Left lung (tissue), 14 donors: ENCODE measurements at places on chromosomes 1 and 21. TPM values are rescaled to one million over a fixed set of nuclear protein-coding genes. Genes with fewer than 3 reads are reported as not detected.

RPE65 gene
- not detected for total RNA-seq

CAMTA1 gene
- total RNA-seq = 69.1 TPM

GRCh38 chr1:21657456-21658190, 11.5 kb downstream of the RAP1GAP start:
- no peak for DNase-seq

- DNase-seq = peak; percentile 37
Measured at GRCh38 chr1:209703834-209704504, 677 bp upstream of the HSD11B1 start.

GFI1 gene
- total RNA-seq = 2.0 TPM

DNA sequence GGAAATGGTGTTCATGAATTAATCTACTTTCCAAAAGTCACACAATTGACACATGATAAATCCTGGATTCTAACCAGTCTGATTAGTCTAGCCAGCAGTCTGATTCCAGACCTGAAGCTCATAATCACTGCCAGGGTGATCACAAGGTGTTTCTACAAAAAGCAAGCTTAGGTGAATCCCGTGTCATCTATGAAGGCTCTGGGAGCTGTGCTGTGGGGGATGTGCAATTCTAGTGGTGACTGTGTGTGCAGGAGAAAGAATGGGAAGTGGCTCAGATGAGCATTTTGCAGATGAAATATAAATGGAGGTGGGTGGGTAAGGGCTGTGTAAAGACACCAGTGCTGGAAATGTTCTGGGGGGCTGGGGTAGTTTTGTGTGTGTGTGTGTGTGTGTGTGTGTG, 1.8 kb upstream of the NPPB start:
- no peak for DNase-seq

DNA sequence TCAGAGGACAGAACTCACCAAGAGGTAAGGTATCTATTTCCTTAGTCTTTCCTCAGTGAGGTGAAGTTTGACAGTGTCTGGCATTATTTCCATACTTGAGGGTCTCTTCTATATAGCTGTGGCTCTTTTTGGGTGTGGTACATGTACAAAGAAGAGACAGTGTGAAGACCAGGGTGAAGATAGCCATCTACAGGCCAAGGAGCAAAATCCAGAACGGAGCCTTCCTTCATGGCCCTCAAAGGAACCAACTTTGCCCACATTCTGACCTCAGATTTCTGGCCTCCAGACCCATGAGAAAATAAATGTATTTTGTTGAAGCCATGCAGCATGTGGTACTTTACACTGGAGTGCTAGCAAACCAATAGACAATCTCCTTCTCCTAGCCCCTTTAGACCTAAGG, 858.5 kb upstream of the B3GALT2 start:
- DNase-seq = no peak

ELOVL1 gene
- 118 TPM for total RNA-seq

RGL1 gene
- total RNA-seq = 52.6 TPM

RNF207 gene
- 11.9 TPM for total RNA-seq

DNA sequence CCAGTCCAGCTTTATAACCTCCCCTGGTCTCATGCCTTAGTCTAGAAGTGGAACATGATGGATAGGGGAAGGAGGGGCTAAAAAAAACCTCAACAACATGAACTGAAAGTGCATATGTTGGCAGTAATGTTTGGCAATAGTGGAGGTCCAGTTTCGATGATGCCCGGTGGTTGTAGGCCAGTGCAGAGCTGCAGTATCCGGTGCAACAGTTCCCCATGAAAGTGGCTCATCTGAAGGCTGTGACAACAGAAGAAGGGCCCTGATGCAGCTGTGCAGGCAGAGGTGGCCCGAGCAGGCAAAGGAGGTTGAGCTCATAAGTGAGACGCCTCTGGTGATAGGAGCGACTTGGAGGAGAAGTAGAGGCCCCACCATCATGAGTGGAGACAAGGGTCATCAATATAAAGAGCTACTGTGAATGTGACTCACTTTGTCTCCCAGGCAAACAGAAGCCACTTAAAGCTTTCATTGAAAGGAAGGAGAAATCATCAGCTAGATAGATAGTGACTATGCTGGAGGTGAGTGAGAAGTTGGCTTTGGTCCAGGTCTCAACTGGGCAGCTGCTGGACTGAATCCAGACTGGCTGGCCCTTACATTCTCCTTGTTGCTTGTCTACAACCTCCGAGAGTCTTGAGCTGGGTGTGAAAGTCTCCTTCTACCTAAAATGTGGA, 10.2 kb upstream of the CREG1 start:
- DNase-seq = no peak

NHLH1 gene
- total RNA-seq = 0.26 TPM

GRCh38 chr1:85616364-85616705, 35.8 kb downstream of the CCN1 start:
- no peak for DNase-seq

DNA sequence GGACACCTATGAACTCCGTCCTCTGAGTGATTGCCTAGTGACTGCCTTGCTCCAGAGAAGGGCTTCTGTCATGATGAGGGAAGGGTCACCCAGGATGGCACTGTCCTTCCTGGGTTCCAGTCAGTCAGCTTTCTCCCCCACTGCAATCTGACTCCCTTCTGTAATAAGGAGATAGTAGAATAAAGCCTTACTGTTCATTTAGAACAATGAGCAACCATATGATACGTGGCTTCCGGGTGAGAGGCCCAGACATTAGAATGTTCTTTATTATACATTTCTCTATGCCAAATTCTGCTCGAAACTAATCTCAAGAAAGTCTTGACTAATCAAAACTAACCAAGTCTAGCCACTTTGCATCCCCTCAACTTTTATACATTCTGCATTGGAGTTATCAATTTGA, 8.5 kb upstream of the MTMR11 start:
- DNase-seq = no peak

GRCh38 chr1:222054416-222054815, 312.5 kb upstream of the DUSP10 start:
- no peak for DNase-seq

GRCh38 chr1:30384286-30385245, 338.8 kb downstream of the MATN1 start:
- peak; percentile 14 for DNase-seq

GRCh38 chr1:201164645-201165044, 10.4 kb upstream of the TMEM9 start:
- no peak for DNase-seq

DNA sequence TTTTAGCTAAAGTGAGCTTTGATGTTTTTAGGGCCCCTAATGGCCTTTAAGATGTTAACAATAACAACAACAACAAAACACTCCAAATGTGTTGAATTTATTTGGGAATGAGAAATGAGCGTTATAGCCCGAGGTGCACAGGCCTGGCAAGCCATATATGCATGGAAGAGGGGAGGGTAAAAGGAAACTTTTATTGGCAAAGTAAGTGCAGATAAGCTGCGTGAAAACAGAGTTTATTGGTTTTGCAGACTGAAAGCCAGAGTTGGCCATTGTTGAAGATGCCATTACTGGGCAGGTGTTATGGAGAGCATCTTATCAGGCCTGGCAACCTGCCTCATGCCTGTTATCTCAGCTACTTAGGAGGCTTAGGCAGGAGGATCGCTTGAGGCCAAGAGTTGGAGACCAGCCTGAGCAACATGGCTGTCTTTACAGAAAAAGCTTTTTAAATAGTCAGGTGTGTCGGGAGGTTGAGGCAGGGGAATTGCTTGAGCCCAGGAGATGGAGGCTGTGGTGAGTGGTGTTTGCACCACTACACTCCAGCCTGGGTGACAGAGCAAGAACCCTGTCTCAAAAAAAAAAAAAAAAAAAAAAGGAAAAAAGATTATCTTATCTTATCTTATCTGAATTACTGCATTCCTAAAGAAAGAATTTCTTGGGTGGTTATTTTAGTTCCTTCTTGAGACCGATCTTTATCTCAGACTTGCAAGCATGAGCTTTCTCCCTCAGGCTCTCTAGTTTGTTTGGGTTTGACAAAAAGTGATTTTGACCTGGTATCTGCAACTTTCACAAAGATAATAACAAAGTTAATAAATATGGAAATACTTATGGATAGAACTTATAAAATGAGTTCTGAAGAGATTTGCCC, 1.7 kb downstream of the PATJ start:
- no peak for DNase-seq

DNA sequence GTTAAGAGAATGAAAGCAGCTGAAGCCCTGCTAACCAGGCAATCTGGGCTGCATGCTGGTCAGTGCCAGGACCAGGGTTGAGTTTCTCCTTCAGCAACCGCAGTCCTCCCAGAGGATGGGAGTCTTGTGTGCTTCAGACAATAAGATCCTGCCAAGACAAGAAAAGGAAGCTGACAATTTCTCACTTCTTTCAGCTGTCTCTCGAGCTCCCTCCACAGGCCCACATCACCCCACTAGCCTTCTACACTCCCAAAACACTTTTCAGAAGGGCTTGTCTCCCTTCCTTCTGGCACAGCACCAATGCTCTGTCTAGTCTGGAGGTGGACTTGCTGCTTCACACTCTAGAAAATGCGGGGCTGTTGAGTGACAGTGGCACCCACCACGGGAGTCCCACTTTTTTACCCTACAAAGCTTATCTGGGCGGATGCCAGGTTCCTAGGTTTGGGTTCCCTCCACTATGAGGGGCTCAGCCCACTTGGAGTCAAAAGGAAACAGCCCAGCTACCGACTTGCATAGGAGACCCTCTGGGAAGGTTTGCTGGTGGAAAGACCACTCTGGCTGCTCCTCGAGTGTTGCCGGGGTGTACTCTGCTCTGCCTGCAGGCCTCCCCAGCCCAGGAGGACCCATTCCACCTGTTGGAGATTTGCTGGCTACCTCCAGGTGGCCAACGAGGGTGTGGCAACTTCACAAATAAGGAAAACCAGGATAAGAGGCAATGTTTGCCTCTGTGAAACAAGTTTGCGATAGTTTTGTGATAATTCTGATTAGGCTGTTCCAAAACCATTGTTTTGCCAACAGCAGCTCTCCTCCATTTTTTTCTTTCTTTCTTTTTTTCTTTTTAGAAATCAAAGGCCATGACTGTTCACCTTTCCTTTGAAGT, 68.9 kb downstream of the TENT5C start:
- DNase-seq = no peak

GUCA2B gene
- total RNA-seq = not detected

DNA sequence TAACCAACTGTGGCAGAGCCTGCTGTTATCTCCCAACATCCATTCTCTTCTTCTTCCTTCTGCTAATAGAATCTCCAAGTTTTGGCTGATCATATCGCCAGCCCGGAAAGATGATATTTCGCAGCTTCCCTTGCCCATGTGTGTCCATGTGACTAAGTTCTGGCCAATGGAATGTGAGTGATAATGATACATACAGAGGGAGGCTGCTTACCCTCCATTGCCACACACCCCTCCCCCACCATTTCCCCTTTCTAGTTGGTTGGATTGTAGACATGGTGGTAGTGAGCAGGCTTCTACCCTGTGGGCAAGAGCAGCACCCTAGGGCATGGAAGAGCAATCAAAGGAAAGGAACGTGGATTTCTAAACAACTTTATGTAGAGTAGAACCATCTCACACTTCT, 48.8 kb downstream of the SLC9C2 start:
- no peak for DNase-seq

GRCh38 chr1:230057681-230058565, 9.1 kb upstream of the GALNT2 start:
- no peak for DNase-seq

CERS2 gene
- 325 TPM for total RNA-seq

DNA sequence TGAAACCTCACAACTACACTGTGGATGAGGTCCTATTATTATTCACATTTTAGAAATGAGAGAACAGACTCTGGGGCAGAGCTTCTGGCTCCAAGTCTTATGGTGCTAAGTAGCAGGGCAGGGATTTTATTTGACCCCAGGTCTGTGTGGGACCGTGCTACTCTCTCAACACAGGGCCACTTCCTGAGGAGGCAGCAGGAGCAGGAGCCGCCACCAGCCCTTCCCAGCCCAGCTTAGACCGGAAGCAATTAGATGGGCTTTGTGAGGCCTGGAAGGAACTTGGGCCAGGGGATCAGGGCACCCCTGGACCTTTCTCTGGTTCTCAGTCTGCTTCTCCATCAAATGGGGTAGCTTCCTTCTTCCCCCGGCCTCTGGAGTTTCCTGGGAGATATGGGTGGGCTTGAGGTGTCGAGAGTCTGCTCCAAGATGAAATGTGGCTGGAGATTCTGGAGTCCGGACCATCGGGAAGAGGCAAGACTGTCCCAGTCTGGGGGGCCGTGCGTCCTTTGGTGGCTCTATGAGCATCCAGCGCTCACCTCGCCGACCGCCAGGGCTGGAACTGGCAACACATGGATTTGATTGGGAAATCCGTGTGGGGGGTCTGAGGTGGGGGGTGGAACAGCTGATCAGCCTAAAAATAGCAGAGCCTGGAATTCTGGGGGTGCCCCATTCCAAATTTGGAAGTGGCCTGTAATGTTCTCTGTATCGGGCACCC, 136.8 kb downstream of the FOXD2 start:
- DNase-seq = no peak

GRCh38 chr21:41360072-41360821, 1.6 kb upstream of the MX2 start:
- DNase-seq = no peak

IRF6 gene
- total RNA-seq = 26.5 TPM

DNA sequence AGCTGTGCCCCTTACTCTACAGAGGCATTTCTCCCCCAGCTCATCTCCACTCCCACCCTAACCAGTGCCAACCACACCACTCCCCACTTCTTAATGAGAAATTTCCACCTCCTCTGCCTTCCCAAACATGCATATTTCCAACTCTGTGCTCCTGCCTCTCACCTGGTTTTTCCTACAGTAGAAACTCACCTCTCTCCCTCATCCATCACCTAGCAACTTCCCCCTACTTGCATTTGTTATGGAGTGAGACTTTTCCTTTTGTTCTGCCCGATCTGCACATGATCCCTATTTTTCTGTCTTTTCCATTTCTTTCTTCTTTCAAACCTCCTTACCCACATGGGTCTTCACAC, 11.9 kb downstream of the RGS8 start:
- DNase-seq = no peak

- no peak for DNase-seq
Measured at GRCh38 chr1:230509281-230509977, 83.3 kb upstream of the PGBD5 start.

CFAP74 gene
- total RNA-seq = 2.6 TPM

GRCh38 chr1:22572818-22573217, 9.5 kb downstream of the EPHA8 start:
- no peak for DNase-seq

ZNF593OS gene
- total RNA-seq = not detected

KRTAP21-2 gene
- not detected for total RNA-seq

- no peak for DNase-seq
Measured at GRCh38 chr21:34148826-34149558, 75.6 kb downstream of the MRPS6 start.

GRCh38 chr1:100883963-100884362, 10.7 kb downstream of the EXTL2 start:
- no peak for DNase-seq
